ENCODE measurements at places on chromosomes 1 and 21.

GRCh38 chr1:68120136-68120791 lies 69.8 kb upstream of the DIRAS3 start:
- peak; percentile 80 for DNase-seq

- no peak for DNase-seq
Observed at GRCh38 chr1:67952071-67952470, 98.4 kb downstream of the DIRAS3 start.

GRCh38 chr1:8055973-8056372 lies 29.9 kb upstream of the ERRFI1 start:
- peak; percentile 63 for DNase-seq

DNA sequence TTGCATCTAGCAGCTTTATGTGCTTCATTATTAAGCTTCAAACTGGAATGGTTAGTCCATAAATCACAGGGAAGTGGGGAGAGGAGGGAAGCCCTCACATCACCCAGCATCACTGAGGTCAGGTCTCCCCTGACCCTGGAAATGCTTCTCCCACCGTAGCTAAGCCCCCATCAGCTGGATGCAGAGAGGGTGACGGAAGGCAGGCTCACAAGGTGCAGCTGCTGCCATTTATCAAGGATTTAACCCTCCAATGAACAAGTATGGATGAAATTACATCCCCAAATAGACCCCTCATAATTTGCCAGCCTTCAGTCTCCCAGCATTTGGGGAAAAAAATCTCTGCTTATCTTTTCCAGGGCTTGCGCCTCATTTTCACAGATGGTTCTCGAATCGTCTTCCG lies 60.8 kb downstream of the PGM1 start:
- no peak for DNase-seq

GRCh38 chr1:214326406-214326805 lies 45.4 kb downstream of the SMYD2 start:
- DNase-seq = no peak

DNA sequence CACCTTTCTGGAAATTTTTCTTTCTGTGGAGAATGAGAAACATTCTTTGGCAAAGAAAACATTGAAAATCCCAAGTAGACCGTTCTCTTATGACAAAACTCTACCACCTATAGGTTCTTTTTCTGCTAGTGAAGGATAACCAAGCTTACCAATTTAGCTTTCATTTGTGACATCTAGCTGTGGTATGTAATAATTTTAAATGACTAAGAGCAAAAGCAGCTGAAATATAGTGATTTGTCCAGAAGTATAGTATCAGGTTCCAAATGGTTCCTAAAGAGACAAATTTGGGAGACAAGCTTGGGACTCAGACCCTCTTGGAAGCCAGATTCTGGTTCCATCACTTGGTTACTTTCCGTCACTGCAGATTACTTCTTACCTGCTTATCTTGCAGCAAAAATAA lies 24.4 kb downstream of the FUBP1 start:
- no peak for DNase-seq

DNA sequence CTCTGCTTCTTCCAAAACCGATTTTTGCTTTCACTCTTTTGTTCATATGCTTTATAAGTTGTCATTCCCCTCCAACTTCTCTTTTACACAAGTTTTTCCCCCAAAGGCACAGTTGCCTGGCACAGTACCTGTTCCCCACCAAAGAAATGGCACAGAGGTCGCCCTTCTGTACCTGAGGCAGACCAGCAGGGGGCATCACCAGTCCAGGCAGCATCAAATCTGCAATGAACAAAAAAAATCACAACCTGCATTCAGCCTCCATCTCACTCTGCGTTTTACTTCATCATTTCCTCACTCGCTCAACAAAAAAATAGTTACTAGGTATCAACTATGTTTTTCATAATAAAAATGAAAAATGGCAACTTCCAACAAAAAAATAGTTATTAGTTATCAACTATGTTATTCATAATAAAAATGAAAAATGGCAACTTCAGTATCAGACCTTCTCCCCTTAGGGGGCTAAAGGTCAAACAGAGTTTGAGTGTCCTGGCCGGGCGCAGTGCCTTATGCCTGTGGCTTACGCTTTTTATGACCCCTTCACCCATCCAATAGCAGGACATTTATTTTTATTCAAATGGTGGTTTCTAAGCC lies 4.1 kb downstream of the EIF2D start:
- DNase-seq = no peak

- no peak for DNase-seq
Observed at GRCh38 chr1:167148421-167148820, 54.5 kb downstream of the STYXL2 start.

- no peak for DNase-seq
Observed at GRCh38 chr1:227880342-227880924, 65.0 kb downstream of the PRSS38 start.

GRCh38 chr1:12179676-12180075 lies 12.9 kb downstream of the TNFRSF1B start:
- DNase-seq = no peak

Measured in fibroblast of the conjunctiva (primary cell).